ENCODE measurements at places on chromosomes 11 and 22.

GRCh38 chr11:6270584-6271246 lies 11.1 kb downstream of the CCKBR start:
- DNase-seq, result no peak

DNA sequence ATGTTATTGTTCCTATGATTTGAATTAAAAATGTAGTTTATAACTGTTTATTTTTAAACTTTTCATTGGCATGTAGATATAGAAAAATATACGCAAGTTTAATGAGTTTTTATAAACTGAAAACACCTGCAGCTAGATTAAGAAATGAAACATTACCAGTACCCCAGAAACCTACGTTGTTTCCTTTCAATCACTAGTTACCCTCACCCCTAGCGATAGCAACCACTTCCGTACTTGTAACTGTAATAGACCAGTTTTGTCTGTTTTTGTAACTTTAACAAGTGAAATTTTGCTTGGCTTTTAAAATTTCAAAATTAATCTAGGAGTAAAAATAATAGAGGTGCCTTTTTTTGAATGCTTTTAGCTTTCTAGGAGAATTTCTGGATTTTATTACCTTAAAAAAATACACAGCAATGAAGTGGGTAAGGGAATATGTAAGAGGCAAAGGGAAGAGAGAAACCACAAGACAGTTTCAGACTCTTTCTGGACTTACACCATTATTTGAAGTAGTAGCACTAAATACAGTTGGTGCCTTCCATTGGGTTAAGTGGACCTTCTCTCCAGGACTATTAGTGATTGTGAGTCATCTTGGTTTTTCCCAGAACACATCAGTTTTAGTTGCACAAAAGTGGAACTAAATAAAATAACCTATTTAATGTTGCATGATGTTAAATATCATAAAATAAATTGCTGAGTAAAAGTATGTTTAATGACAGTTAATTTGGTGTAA lies 18.7 kb upstream of the NAT10 start:
- DNase-seq, result no peak

- DNase-seq, result no peak
Observed at GRCh38 chr11:92854162-92854561, 115.3 kb upstream of the MTNR1B start.

DNA sequence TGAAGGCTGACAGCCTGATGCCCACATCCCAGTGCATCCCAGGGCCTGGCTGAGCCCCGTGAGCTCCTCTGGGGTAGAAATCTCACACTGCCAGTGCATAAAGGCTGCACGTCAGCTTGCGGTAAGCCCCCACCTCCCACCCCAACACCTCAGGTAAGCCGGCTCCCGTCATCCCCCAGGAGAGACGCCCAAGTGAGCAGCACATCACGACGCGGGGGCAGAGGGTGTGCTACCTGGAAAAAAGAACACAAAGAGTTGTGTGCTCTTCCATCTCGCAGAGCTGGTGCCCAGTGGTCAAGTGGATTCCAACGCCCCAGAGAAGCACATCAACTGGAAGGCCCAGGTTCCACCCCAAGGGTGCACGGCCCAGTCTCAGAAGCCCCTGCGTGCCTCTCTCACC lies 50.0 kb downstream of the IGSF9B start:
- DNase-seq, result no peak

DNA sequence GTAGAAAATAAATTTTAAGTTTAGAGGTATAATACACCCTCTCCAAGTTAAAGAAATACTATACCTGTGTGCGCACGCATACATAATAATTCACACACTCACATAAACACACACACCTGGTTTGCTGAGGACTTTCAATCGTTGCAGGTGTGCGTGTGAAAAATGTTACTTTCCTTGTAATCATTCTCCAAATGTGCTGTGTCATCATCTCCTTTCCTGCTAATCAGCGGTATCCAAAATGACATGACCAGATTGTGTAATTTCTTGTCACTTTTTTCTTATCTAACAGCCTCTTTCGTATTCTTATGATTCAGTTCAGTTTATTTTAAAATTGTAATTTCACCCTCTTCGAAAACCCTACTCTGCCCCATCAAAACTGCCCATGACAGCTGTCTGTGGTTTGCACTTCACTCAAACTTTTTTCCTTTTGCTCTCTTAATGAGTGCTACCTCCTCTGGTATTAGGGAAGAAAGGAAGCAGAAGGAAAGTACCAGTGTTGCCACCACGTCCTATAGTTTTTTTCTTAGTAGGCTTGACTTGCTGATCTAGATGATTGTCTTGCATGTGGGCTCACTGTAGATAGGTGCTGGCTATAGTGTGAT lies 651.2 kb downstream of the CNTN5 start:
- no peak for DNase-seq

- no peak for DNase-seq
Observed at GRCh38 chr22:17612057-17612456, 16.5 kb downstream of the ATP6V1E1 start.

- no peak for DNase-seq
Observed at GRCh38 chr22:35592418-35592967, 24.6 kb downstream of the MB start.

DNA sequence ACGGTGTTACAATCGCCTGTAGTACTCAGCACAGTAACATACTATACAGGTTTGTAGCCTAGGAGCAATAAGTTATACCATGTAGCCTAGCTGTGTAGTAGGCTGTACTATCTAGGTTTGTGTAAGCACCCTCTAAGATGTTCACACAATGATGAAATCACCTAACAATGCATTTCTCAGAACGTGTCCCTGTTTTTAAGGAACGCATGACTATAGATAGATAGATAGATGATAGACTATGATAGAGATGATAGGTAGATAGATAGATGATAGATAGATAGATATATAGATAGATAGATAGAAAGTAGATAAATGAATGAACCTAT lies 203.9 kb downstream of the FAM76B start:
- no peak for DNase-seq

GRCh38 chr11:122235615-122236014 lies 119.6 kb upstream of the BLID start:
- peak; percentile 94 for DNase-seq

- DNase-seq, result no peak
Observed at GRCh38 chr22:42198226-42198625, 67.6 kb upstream of the CYP2D6 start.

DNA sequence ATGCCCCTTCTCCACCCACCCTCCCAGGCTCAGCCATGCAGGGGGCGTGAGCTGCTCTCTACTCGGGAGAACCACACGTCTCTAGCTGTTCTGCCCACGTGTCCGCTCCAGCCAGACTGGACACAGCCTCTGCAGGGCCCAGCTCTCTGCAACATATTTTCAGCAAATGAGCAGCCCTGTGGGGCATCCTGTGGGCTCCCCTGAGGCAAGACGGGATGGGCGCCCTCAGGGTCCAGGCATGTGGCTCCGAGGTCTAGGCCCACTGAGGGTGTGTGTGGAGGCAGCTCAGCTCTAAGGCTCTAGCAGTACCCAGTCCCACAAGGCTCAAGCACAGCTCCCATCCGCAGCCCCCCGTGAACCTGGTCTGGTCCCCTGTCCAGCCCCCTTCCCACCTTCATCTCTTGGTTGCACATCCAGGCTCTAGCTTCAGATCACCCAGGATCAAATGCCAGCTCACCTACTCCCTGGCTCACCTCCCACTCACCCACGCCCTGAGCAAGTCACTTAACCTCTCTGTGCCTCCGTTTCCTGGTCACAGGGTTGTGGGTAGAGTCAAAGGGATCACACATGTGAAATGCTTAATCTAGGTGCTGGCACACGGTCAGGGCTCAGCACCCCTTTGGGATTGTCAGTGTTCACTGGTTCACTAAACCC lies 57.8 kb upstream of the TCF20 start:
- no peak for DNase-seq

DNA sequence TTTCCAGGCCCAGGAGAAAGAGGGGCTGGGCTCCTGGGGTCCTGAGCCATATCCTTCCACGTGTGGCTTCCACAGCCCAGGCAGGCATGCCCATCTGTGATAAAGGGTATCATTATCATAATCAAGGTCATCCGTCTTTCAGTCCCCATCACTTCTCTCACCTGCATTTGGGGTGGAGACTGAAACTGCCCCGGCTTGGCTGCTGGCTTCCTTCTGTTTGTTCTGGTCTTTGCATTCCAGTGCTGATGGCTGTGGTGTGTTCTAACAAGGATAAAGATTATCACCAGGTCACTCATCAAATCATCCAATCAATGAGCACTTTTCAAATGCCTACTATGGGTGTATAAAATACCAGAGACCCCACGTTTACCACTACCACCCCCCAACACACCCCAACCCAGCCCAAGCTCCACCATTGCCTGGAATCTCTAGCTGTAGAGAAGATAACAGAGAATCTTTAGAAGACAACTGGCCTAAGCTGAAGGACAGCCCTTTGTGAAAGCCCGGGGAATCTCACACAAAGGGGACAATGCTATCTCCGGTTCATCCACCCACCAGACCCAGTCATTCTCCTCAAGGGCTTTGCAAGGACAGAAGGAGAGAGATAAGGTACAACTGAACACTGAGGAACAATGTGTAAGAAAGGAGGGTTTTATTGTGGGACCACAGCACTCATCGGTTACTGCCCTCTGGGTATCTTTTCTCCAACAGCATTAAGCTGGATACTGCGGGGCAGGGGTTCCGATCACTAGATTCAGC lies 54.9 kb downstream of the AHNAK start:
- DNase-seq, result no peak

DNA sequence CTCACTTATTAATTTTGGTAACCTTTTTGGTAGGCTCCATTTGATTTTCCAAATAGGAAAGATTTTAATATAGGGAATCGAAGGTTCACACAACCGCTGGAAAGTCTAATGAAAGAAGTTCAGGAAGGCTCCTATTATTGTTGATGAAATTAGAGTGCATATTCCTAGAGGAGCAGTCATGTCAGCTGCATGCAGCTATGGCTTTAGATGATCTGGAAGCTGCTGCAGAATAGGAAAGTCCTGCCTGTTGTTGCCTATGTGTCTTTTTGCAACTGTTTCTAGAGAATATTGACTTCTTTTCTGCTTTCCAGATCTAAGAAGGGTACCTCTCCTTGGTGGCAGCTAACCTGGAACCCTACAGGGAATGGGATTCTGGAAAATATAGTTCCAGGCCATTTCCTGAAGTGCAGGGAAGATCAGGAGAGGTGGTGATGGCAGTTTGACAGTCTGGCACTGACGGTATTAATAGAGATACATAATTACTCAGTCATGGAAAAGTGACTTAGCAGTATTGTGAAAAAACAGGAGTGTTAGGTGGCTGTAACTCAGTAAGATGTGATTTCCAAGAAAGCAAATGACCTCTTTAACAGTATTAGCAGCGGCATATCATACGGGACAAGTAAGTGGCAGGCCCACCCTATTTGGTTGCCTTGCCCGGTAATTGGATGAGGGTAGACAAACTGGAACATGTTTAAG lies 54.0 kb downstream of the TNRC6B start:
- DNase-seq, result no peak

- no peak for DNase-seq
Observed at GRCh38 chr22:47605441-47605840, 843.0 kb downstream of the TBC1D22A start.

GRCh38 chr11:62555464-62556107 lies 9.0 kb upstream of the AHNAK start:
- DNase-seq, result no peak

- no peak for DNase-seq
Observed at GRCh38 chr11:116400081-116400480, 372.7 kb downstream of the BUD13 start.

Data from AG09309 (cell line).